Fibroblast of the conjunctiva (primary cell): ENCODE measurements at places on chromosomes 3 and 15.
A peak's percentile ranks its signal among the peaks of the same experiment; 100 is the strongest.

- DNase-seq, result no peak
These were observed 124.2 kb downstream of the EEFSEC start for GRCh38 chr3:128277378-128278069.

GRCh38 chr3:14452740-14453710 lies 50.6 kb downstream of the SLC6A6 start:
- DNase-seq, result peak; percentile 98

GRCh38 chr3:27578032-27578431 lies 93.8 kb upstream of the SLC4A7 start:
- no peak for DNase-seq

- no peak for DNase-seq
These were observed 131.0 kb downstream of the MEX3B start for GRCh38 chr15:81914734-81915256.

DNA sequence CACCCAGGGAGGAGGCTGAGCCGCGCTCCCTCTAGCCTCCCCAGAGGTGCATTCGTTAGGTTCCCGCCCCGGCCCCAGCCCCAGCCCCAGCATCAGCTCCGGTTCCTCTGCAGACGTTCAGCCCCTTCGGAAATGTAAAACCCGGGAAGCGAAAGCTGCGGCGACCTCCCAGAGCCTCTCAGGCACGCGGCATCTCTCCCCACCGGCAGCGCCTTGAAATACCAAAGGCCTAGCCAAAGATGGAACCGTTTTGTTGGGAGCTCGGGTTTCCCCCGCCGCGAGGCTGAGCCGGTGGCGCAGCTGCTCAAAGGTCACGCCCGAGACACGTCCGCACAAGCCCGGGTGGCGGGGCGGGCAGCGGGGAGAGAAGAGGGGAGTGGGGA lies 77.8 kb upstream of the HES1 start:
- DNase-seq, result peak; percentile 9

GRCh38 chr3:113329757-113330156 lies 111.5 kb downstream of the CFAP44 start:
- no peak for DNase-seq

DNA sequence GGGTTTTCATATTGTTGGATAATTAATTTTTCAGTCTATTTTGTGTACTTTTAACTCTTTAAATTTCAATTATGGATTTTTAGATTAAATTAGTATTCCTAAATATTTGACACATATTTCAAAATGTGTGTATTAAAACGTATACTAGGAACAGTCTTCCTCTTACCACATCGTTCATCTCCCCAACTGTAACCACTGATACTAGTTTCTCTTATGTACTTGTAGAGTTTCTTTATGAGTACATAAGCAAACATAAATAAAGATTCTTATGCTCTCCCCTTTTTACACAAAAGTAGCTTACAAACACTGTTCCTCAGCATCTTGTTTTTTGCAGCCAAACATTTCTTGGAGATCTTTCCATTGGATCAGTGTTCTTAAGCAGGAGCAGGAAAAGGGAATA lies 45.9 kb downstream of the CMSS1 start:
- DNase-seq, result no peak

GRCh38 chr15:100078511-100079220 lies 263.1 kb downstream of the ADAMTS17 start:
- no peak for DNase-seq

DNA sequence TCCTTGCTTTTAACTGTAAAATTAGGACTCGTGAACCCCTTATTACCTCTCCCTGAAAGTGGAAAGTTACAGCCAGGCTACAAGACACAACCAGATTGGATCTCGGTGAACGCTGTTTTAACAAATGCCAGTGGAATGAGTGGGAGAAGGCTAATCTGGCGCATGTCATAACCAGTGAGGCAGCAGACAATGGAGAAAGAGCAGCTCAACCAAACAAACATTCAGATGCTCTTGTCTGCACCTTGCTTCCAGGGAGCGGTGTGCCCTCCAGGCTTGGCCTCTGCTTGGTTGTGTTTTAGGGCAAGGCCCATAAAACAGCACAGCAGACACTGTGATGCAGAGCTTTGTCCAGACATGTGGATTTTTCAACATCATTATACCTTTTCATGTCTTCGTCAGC lies 45.9 kb upstream of the ATP1B3 start:
- DNase-seq, result no peak

DNA sequence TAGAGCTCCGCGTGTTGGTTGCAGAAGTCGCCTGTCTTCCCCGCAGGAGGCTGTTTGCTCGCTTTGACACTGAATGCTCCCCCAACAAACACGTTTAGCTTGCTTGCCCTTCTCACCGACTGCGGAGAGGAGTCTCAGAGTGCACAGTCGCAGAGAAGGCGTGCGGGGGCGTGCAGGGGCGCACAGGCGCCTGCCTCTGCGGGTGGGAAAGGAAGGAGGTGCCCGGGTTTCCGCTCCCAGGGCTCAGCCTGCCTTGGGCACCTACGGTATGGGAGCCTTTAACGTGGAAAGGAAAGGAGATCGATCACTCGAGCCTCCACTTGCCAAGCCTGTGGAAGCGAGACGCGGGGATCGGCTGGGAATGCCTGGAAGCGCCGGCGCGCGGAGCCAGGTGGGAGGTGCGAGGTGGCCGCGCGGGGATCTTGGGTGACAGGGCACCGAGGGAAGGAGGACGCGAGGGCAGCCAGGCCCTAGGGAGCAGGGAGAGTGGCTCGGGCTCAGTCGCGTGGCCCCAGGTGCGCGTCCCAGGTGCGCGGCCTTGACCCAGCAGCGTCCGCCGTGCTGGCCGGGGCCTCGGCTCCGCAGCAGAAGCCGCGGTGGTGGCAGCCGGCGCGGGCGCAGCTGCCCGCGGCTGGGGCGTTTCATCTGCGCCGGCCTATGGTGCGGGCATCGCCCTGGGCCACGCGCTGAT lies at the start of gene FAN1:
Gene FAN1 (plus strand): TSS at position 419 of the 691 bp plus-strand sequence. CDS start 749 bp downstream, outside the sequence.
- DNase-seq, result peak; percentile 57

DNA sequence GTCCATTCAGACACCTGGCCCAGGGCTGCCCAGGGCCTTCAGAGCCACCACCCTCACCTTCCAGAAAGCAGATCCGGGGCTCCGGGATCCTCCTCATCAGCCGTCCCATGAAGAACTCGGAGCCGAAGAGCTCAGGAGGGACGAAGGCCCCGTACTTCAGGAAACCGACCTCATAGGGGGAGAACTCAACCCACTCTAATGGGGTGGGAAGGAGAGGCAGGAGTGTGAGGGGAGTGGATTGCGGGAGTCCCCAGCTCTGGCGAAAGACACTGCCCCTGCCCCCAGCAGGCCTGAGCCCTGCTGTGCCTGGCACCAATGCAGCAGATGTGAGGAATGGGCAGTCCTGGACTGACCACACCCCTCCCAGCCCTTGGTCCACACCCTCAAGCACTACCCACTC lies 22.6 kb downstream of the PLA2G4D start:
- no peak for DNase-seq

- no peak for DNase-seq
These were observed 66.8 kb downstream of the ABTB1 start for GRCh38 chr3:127739347-127740135.

- DNase-seq, result no peak
These were observed 130.5 kb upstream of the MB21D2 start for GRCh38 chr3:193048127-193048526.
